ENCODE measurements at places on chromosomes 16 and 17.
A peak's percentile ranks its signal among the peaks of the same experiment; 100 is the strongest.

- DNase-seq, result no peak
Measured at GRCh38 chr17:59361386-59361785, 29.9 kb downstream of the YPEL2 start.

GRCh38 chr16:85484347-85485300 lies 128.5 kb upstream of the GSE1 start:
- DNase-seq, result peak; percentile 85

GRCh38 chr16:79380995-79381602 lies 219.4 kb downstream of the MAF start:
- no peak for DNase-seq

DNA sequence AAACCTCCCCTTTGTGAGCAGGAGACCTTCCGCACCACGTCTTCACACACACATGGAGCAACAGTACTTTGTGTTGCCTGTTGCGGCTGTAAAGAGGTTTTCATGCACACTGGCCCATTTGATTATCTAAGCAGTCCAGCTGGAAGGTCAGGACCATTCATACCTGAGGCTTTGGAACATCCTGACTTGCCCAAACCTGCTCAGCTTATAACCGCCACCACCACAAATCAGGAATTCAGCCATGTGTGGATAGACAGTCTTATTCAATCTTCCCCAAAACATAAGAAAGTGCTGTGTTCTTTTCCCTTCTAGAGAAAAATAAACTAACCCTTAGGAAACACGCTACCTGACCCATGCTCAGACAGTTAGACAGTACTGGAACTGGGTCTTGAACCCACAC lies 81.6 kb upstream of the XYLT1 start:
- no peak for DNase-seq

DNA sequence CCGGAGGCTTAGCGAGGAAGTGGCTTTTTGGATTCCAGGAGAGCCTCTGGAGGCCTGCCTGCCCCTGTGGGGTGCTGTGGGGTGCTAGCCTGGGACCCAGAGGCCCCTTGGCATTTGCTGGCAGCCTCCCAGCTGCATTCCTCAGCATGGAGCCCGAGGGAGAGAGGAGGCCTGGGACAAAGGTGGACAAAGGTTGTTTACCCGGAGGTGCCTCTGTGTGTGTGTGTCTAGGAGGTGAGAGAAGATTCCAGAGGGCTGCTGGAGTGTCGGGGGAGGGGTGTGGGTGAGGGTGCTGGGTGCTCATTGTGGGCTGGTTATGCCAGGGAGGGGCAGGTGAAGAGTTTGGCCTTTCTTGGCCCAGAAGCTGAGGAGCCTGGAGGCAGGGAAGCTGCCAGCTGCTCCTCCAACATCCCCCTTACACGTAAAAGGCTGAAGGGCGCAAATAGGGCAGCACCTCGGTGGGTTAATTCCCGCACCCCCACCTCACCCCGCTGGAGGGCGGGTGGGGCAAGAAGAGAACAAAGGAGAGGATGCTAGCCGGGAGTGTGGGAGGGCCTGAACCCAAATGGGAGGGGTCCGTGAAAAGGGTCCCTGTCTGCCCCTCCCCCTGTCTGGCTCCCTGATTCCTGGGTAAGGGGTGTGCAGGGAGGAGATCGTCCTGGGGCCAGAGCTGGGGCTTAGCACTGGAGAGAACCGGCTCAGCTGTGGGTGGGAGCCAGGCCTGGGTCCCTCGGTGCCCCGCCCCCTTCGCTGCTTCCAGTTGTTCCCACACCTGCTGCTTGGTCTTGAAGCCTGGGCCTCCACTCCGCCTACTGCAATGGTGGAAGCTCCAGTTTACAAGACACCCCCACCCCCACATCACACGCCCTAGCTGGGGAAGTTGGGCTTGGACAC lies 9.9 kb downstream of the HEXIM2 start:
- DNase-seq, result no peak

DNA sequence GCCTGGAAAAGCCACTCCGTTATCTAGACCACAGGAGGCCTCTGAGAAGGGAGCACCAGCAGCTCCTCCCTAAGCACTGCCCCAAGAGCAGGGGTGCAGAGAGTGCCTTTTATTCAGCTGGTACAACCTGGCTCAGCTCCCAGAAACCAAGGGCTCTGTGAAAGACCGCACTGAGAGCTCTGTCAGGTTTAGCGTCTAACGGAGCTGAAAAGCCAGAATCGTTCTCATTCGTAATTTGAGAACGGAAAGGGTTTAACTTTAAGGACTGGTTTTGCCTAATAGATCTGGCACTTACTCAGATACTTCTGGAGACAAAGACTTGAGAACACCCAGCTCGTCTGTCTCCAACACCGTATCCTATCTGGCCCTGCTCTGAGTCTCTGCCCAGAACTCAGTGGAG lies 13.5 kb downstream of the MPG start:
- DNase-seq, result peak; percentile 97

DNA sequence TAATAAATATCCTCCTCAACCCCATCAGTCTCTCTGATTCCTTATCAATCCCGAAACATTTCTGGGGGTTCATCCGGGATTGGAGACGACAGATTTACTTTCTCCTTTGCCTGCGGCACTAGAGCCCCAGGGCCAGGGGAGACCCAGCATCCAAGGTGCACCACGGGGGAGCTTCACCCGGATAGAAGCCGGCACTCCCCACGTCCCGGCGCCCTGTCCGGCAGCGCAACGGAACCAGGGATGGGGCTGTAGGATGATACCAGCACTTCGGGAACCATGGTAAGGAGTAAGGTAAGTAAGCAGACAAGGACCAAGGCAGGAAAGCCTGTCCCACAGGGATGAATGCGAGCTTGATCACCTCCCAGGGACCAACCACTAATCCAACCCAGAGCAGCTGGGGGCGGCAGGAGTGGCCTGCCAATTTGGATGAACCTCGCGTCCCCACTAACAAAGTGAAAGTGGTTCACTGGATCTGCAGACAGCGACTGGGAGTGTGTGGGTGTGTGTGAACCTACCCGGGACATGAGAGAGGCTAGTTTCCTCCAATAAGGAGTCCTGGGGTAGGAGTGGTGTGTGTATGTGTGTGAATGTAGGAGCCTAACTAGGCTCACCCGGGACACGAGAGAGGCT lies 11.9 kb downstream of the POLR3K start:
- DNase-seq, result no peak

GRCh38 chr17:81593105-81593871 lies 41.1 kb upstream of the FAAP100 start:
- DNase-seq, result no peak

- no peak for DNase-seq
Measured at GRCh38 chr17:27415120-27415795, 41.0 kb upstream of the KSR1 start.

GRCh38 chr17:71494062-71494855 lies 626.6 kb upstream of the SOX9 start:
- no peak for DNase-seq

GRCh38 chr16:2025251-2025650 lies 1.5 kb upstream of the NHERF2 start:
- DNase-seq, result no peak

- no peak for DNase-seq
Measured at GRCh38 chr16:58475091-58475619, 24.8 kb upstream of the NDRG4 start.

GRCh38 chr16:3854750-3855541 lies 25.6 kb downstream of the CREBBP start:
- DNase-seq, result no peak

Measured in DMS79 treated with DMSO at 0.1 percent for 48 hours (cell line).